Occipital lobe (tissue), 3 donors: ENCODE measurements at places on chromosomes 5 and 9. TPM values are rescaled to one million over a fixed set of nuclear protein-coding genes. Genes with fewer than 3 reads are reported as not detected.

Gene ADAMTS2
- total RNA-seq = 0.78 TPM

DNA sequence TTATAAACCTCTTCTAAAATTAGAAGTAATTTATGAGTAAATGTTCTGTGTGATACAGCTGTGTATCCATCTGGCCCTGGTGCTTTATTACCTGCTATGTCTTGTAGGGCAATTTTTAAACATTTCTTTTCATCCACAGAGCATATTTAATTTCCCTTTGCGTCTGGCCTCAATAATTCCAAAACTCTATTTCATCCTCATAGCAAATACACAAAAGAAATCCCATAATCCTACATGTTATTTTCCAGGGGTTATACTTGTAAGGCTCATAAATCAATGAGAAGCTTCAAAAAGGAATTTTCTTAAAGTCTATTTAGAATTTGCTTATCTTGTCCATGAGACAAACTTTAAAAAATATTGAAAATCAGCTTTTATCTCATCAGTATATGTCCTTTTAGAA, 167.0 kb downstream of the TTC39B start:
- DNase-seq = no peak

DNA sequence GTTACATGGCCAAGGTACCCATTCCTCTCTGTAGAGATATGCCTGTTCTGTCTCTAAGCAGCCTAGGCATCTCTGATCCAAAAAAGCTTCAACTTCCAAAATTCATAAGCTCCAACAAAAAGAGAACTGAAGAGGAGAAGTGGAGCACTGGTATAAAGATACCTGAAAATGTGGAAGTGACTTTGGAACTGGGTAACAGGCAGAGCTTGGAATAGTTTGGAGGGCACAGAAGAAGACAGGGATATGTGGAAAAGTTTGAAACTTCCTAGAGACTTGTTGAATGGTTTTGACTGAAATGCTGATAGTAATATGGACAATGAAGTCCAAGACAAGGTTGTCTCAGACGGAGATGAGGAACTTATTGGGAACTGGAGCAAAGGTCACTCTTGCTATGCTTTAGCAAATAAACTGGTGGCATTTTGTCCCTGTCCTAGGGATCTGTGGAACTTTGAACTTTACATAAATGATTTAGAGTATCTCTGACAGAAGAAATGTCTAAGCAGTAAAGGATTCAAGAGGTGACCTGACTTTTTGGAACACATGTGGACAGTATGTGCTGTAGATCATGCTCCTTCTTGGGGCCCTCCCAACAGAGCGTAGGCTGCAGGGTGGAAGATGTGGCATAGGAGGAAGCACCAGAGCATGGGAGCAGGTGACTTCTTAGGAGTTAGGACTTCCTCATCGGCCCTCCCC, 162.2 kb upstream of the TRIM32 start:
- DNase-seq = no peak

Gene ANKRD18A
- 6.9 TPM for total RNA-seq

Gene FOXD4L4
- total RNA-seq = 0.78 TPM

Gene BTNL8
- not detected for total RNA-seq

- DNase-seq = no peak
These were observed 181.2 kb upstream of the DMAC1 start for GRCh38 chr9:7980691-7981289.

DNA sequence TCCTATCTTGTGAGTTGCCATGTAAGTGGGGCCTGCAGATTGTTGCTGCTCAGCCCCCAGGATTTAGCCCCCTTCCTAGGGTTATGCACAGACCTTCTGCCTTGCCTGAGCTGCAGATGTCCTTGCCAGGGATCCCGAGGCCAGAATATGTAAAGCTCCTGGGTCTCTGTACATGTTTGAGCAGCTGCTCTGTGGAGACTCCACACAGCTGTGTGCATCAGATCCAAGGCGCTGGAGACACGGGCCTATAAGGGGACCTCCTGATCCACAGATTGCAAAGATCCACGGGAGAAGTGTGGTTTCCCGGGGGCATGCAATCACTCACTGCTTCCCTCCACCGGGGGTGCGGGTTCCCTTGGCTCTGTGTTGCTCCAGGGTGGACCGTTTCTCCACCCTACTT, 28.9 kb downstream of the TAF11L14 start:
- no peak for DNase-seq

DNA sequence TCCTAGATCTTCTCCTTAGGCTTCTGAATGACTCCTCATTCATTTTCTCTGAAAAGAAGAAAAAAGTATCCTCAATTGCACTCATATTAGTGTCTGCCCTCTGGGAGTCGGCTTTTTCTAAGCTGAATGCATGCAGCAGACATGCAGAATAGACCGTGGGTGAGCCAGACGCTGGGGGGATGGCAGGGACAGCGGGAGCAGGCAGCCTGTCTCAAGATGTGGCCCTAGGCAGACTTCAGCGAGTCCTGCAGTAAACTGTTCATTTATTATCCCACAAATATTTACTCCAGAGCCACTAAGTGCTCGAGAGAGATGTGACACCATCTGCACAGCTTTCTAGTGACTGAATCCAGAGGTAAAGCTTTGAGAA, 164.9 kb upstream of the RAI14 start:
- no peak for DNase-seq

GRCh38 chr5:107630184-107630583, 40.6 kb downstream of the EFNA5 start:
- no peak for DNase-seq

Gene ASPN
- 7.8 TPM for total RNA-seq

Gene DMRT3
- total RNA-seq = 0.16 TPM
